ENCODE measurements at places on chromosomes 13 and 19.
A peak's percentile ranks its signal among the peaks of the same experiment; 100 is the strongest.

DNA sequence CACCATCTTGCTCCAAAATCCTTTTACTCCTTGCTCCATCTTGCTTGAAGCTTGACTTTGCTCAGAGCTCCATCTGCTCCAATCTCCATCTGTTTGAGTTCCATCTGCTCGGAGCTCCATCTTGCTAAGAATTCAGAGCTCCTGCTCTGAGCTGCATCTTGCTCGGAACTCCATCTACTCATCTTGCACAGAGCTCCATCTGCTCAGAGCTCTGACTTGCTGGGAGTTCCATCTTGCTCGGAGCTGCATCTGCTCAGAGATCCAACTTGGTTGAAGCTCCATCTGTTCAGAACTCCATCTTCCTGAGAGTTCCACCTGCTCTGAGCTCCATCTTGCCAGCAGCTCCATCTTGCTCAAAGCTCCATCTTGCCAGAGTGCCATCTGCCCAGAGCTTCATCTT lies 80.6 kb upstream of the ZNF98 start:
- DNase-seq: no peak

DNA sequence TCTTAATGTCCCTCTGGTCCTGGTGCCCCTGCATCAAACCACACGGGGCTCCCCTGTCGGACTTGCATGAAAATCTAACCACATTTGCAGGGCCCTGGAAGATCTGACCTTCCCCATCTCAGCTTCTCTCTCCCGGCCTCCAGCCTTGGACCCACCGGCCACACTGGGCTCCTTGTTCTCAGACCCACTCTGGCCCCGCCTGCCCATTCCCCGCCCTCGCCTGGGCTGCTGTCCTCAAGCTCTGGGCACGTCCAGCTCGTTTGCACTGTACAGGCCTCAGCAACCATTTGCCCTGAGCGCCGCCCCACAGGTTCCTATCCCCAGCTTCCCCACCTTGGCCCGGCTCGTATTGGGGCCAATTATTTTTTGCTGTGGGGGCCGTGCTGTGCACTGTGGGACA lies 10.5 kb downstream of the MYO9B start:
- DNase-seq: no peak

DNA sequence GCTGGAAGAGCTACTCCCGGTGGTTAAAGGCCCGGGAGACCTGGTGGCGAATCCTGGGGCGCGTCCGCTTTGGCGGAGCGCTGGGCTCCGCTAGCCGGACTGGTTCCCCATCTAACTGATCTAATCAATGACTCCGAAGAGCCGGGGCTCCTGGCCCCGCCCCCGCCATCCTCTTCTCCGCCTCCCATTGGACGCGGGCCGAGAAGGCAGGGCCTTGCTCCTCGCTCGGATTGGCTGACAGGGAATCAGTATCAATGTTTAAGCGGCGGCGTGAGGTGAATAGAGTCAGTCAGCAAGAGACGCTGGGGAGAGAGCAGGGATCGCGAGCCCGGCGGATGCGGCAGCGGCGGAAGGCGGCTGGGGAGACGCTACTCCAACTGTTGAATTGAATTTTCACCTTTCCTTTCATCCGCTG lies 1.7 kb upstream of the PCDH17 start:
- DNase-seq: peak; percentile 77

- DNase-seq: peak; percentile 28
Measured at GRCh38 chr13:97438856-97439595, 5.1 kb downstream of the RAP2A start.

DNA sequence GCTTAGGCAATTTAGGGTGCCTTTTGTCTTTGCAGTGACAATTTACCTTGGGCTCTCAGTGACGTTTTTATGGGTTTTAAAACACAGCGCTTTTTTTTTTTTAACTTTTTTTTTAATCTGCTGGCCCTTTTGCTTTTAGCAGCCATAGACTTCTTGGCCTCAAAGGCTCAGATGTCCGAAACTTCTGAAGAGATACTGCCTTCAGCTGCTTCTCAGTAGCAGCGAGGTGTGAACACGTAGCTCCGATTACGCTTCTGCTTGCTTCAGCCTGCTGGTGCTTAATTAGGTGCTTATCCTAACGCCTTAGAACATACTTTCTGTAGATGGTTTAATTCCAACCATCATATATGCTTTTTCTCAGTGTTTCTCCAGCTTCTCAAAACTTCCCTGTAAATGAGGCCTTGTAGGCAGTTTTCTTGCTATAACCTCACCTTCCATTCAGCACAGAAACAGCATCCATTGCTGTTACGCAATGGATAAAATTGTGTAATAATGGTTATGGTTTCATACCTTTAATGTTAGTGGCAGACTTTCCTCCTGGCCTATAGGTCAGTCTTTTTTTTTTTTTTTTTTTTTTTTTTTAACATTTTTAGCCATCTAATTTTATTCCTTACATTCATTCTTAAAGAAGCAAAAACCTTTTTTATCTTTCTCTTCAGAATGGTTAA lies 723.9 kb downstream of the GPC5 start:
- peak; percentile 74 for DNase-seq

Data from amniotic epithelial cell (primary cell).